Cerebellar cortex (tissue), 1 donor: ENCODE measurements at places on chromosomes 11 and 22.
A peak's percentile ranks its signal among the peaks of the same experiment; 100 is the strongest.

- DNase-seq = no peak
These were observed 12.9 kb upstream of the CASTOR1 start for GRCh38 chr22:30301995-30302809.

- no peak for DNase-seq
These were observed 895 bp upstream of the DAGLA start for GRCh38 chr11:61679296-61679695.

DNA sequence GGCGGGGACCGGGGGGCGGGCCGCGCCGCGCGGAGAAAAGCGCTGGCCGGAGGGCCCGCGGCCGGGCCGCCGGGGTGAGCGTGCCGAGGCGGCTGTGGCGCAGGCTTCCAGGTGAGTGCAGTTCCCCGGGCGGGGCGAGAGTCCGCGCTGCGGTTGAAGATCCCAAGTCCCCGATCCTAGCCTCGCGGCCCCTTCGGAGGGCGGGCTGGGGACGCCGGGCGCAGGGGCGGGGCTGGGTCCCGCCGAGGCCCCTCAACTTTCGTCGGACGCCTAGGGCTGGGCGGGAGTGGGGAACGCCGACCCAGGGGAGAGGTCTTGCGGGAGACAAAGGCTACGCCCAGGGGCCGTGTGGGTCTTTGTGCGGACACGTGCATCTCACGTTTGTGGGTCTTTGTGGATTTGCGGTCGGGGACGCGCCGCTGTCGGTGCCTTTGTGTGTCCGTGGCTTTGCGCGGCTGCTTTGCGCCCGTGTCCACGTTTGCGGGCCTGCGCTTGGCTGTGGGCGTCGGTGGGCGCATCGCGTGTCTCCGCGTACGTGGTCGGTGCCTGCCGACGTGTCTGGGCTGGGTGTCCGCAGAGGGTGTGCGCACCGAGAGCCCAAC is at the start of gene TSKU:
Gene TSKU, plus strand, starts transcription at position 63 of the 602 bp plus-strand sequence. CDS start 12,261 bp downstream, outside the sequence.
- no peak for DNase-seq

DNA sequence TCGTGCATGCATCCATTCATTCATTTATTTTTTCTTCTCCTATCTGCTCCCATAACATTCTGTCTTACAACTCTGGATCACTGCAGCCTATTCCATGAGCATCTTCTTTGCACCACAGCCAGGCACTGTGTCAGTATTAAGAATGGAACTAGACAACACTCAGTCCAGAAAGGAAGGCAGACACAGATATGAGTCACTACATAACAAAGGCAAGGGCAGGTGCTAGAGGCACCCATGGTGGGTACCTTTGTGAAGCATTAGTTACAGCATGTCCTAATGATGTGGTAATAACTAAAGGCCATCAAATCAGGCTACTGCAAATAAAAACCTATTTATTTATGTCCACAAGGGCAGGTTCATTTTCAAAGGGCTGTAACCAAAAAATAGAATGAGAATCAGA is 28.1 kb downstream of the TENM4 start:
- DNase-seq = no peak

DNA sequence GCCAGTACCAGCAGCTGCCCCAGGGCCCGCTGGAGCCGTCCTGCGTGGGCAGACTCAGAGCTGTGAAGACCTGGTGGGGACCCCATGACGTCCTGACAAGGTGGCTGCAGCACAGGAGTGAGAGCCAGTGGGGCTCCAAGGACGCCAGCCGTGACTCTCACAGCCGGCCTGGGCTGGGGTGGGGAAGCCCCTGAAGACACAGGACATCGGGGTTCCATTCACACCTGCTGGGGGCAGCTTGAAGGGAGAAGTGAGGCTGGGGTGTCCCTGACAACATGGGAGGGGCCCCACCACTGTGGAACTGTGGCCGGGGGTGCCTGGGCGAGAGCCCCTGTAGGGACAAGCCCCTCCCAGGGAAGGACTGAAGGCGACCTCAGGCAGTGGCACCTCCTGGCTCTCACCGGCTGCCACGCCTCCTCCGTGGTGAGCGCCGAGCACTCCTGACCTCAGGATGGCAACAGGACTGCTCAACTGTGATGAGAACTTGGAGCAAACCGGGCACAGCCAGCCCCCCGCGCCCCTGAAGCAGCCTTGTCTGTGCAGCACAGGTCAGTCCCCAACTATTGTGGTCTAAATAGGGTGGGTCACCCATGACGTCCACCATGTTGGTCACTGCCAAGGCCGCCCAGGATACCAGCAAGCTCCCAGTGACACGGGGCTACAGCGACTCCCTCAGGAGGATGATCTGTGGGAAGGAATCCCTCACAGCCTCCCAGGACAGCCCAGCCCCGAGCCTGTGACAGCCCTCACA is 22.7 kb upstream of the IL17REL start:
- DNase-seq = no peak

DNA sequence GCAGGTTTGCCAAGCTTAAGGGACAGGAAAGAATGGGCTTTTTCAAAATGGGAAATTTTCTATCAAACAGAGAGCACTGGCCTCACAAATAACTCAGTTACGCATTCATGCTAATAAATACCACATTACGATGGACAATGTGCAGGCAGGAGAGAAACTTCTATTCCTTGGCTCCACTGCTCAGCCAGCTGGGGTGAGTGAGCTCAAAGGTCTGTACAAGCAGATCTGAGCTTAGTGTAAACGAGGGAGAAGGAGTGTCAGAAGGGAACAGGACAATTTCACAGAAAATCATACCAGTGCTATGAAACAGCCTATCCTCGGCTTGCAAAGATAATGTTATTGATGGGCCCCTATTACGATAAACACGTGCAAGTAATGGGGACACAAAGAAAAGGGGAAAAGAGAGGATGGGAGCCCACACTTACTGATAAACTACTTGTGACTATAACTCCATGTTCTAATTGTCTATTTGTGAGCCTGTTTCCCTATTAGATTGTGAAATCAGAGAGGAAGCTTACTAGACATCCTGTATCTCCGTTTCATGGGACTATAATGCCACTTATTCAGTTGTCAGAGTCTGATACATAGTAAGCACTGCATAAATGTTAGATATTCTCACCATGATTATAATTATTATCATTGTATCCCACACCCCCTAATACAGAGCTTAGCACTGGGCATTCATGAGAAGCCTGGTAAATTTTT is 46.3 kb downstream of the AMOTL1 start:
- DNase-seq = no peak

DNA sequence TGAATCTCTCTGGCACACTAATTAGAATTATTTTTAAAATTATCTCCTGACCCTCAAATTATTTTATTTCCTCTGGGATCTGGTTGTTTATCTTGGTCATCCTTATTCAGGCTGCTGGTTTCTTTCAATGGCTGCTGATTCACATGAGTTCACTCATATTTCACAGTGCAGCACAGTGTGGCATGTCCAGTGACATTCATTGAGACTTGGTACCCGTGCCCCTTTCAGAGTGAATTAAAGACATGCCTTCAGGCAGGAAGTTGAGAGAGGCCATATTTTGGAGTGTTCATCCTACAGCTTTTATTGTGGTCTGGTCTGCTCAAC is 13.5 kb downstream of the DCPS start:
- no peak for DNase-seq

DNA sequence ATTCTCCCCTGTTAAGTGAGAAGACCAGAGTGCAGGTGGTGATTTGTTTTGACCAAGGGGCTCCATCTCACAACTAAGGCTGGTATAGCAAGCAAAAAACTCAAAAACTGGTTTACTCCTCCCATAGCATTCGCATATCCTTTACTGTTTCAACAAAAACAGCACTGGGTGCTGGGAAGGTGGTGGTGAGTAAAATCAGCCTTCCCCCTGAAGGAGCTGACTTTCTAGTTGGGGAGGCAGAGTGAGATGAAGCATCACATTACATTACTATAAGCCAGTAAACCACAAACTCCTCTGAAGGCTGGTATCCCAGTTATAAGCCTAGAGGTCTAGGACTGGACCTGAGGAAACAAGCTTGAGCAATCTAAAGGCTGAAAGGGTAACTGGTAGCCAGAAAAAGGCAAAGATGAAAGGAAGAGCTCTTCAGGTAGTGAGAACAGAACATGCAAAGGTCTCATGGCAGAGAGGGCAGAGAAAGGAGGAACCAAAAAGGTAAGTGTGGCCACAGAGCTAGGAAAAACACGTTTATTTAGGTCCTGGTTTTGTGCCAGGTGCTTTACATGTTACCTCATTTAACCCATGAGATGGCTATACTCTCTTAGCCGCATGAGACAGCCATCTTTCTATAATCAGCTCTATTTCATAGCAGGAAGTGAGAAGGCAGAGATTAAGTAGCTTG is 22.3 kb downstream of the TMEM123 start:
- no peak for DNase-seq

DNA sequence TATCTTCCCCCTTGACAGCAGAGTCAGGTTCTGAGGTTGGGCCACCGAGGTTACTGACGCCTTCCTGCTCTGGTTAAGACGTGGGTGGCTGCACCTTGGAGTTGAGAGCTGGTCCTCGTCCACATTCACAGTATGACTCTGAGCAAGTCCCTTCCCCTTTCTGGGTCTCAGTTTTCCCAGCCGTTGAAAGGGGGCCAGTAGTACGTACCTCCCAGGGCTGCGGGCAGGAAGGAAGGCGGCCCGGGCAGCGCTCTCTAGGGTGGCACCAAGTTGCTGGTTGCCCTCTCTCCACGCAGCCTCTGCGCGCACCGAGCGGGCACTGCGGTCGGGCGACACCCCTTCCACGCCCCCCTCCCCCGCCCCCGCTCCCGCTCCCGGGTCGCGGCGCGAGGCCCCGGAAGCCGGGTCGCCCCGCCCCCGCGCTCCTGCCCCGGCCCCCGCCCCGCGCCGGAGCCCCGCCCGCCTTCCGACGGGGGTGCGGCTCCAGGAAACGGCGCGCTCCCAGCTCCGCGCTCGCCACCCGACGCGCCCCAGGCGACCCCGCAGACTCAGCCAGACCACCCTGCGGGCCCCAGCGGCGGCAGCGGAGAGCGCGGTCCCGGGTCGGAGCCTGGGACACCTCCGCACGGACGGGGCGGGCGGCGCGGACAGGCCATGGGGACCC is at the start of gene EHBP1L1:
Gene EHBP1L1, plus strand, starts transcription at position 486 of the 664 bp plus-strand sequence. CDS start 250 bp downstream, outside the sequence.
- DNase-seq = no peak

DNA sequence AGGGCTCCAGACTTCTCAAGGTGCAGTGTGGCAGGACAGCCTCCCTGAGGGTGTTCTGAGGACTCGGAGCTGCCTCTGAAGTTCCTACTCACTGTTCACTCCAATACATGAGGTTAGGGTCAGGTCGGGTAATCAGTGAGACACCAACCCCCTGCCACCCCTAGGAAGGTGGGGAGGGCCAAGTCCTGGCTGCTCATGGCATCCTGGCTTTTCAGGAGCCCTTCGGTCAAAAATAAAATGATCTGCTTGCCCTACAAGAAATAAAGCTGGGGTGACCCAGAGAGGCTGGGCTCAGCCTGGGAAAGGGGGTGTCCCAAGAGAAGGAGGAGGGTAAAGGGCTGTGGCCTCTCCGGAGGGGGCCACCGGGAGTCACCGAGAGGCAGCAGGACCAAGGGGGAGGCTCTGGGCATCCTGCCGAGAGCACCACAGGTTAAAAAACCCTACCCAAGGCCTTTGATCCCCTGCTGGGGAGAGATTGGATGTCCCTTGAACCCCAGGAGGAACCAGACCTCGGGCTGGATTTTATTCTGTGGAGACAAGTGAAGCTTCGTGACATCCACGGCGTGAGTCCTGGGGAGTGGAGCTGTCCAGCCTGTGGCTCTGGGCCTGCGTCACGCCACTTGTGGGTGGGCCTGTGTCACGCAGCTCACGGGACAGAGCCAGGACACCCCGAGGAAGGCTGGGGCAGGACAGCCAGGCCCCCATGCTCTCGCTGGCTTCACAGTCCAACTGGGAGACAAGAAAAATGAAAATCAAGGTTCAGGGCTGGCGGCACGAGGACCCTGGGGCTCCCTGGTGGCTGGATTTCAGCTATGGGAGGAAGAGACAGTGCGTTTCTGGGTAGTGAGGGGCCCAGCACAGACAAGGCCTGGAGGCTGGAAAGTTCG is 102.2 kb upstream of the FGF3 start:
- no peak for DNase-seq

DNA sequence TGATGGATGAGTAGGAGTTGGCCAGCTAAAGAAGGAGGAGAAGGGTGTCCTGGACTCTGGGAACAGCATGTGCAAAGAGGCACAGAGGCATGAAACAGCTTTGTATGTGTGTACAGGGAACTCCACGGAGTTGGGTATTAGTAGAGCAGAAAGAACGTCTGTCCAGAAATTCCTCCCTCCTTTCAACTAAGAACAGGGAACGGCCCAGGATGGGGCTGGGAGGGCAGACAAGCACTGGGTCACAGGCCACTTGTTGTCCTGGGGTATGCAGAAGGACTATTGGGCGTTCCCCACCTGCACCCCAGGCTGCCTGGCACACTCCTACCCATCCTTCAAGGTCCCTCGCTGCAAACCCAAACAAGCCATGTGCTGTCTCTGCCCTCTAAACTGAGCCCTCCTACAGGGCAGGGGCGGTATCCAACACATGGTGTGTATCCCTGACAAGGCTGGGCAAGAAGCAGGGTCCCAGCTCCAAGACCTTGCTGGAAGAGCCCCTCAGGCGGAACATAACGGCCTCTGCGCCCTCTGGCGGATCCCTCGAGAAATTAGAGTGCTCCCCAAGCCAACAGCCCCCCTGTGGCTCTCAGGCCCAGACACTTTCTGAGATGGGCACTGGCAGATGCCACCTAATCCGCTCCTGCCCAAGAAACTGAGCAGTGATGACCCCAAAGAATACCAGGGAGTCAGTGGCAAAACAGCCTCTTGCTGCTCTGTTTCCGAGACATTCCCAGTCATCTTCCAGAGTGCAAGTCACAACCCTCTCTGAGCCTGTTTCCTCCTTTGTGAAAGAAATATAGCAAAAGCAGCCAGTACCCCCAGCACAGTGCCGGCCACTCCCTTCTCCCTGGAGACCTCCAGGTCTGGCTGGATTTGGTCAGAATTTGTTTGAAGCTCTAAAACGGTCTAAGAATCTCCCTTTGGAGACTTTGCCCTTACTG is 1.6 kb upstream of the ELFN2 start:
- DNase-seq = peak; percentile 71

DNA sequence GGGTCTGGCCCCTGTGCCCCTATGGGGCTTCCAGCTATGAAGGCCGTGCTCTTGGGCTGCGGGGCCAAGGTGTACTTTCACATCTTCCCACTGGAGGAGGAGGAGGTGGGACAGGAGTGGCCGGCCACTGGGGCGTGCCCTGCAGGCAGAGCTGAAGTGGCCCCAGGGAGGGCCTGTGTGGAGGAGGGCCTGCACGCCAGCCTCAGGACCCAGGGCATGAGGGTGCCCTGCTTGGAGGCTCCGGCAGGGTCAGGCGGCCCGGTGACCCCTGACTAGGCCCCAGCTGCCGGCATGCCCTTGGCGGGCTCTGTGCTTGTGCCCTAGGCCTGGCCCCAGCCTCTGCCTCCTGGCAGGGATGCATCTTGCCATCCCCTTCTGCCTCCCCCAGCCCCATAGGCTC is 5.2 kb downstream of the PRR5 start:
- no peak for DNase-seq
